Stimulated activated CD8-positive, alpha-beta memory T cell treated with anti-CD3 and anti-CD28 coated beads, Interleukin-4, amount 100 ng/mL, for 1 hour (primary cell): ENCODE measurements at places on chromosomes 2 and 18.

DNA sequence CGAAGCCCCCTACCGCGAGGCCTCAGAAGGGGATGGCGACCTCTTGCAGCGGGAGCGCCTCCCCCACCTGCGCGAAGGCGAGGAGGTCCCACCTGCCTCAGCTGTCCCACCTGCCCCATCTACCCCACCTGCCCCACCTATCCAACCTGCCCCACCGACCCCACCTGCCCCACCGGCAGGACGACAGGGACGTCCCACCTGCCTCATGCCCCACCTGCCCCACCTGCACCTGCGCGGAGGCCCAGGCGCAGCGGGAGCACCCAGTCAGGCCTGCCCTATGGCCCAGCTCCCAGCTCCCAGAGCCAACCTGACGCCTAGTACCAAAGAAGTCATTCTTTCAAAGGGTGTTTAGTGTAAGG lies 489.1 kb upstream of the SMIM21 start:
- no peak for DNase-seq

- DNase-seq: no peak
These were observed 14.7 kb downstream of the CYP27A1 start for GRCh38 chr2:218796691-218797090.

DNA sequence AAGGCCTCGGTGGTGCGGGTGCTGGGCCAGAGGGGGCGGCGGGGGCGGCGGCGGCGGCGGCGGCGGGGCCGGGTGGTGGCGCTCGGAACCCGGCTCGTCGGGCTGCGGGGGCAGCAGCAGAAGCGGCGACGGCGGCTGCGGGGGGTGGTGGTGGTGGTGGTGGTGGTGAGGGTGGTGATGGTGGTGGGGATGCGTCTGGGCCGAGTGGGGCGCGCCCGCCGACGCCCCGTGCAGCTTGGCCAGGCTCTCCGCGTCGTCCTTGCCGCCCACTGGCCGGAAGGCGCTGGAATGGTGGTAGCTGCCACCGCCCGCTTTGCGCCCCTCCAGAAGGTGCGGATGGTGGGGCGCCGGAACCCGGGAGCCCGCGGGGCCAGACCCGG lies 4.4 kb downstream of the SKOR2 start:
- DNase-seq: no peak

- no peak for DNase-seq
These were observed 32.6 kb downstream of the TNS1 start for GRCh38 chr2:217970206-217970605.

DNA sequence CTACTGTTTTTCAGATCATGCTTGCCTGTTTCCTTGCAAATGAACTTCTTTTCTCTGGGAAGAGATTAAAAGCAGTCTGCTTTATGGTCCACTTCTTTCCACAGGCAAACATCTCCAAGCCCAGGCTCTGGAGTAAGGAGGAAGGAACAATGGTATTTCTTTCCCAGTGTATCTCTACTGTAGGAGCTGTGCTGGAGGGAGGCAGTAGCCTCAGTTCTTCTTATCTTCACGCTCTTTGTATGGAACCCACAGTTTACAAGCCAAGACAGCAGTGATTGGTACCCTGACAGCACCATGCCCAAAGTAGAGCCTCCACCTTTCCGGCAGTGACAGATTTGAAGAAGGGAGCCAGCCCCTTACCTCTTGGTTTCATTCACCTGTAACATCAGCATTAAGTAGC lies 35.2 kb downstream of the SPOPL start:
- DNase-seq: no peak

- DNase-seq: no peak
These were observed 570 bp downstream of the SCRN3 start for GRCh38 chr2:174395969-174396630.
